ENCODE measurements at places on chromosomes 4 and X. TPM values are rescaled to one million over a fixed set of nuclear protein-coding genes. Genes with fewer than 3 reads are reported as not detected.

GRCh38 chr4:20265726-20266125 lies 14.0 kb downstream of the SLIT2 start:
- no peak for DNase-seq

GRCh38 chr4:24475756-24476155 lies 108.6 kb downstream of the DHX15 start:
- no peak for DNase-seq

- peak; percentile 10 for DNase-seq
These were observed 294.4 kb downstream of the GPAT3 start for GRCh38 chr4:83830138-83830888.

GRCh38 chr4:41442810-41443209 lies 95.1 kb upstream of the LIMCH1 start:
- DNase-seq = peak; percentile 73

GRCh38 chrX:120562569-120562926 lies 1.8 kb upstream of the CUL4B start:
- peak; percentile 40 for DNase-seq

DNA sequence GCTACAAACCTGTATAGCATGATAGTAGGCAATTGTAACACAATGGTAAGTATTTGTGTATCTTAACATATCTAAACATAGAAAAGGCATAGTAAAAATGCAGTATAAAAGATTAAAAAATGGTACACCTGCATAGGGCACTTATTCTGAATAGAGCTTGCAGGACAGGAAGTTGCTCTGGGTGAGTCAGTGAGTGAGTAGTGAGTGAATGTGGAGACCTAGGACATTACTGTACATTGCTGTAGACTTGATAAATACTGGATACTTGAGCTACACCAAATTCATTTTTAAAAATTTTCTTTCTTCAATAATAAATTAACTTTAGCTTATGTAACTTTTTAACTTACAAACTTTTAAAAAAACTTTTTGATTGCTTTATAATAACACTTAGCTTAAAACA lies 68.2 kb upstream of the MAML3 start:
- DNase-seq = peak; percentile 66

The LDB2 gene
- polyA plus RNA-seq = 223 TPM

The DUSP21 gene
- not detected for polyA plus RNA-seq

Data from endothelial cell of umbilical vein (primary cell).